ENCODE measurements at places on chromosomes 13 and 19. TPM values are rescaled to one million over a fixed set of nuclear protein-coding genes. Genes with fewer than 3 reads are reported as not detected.

DNA sequence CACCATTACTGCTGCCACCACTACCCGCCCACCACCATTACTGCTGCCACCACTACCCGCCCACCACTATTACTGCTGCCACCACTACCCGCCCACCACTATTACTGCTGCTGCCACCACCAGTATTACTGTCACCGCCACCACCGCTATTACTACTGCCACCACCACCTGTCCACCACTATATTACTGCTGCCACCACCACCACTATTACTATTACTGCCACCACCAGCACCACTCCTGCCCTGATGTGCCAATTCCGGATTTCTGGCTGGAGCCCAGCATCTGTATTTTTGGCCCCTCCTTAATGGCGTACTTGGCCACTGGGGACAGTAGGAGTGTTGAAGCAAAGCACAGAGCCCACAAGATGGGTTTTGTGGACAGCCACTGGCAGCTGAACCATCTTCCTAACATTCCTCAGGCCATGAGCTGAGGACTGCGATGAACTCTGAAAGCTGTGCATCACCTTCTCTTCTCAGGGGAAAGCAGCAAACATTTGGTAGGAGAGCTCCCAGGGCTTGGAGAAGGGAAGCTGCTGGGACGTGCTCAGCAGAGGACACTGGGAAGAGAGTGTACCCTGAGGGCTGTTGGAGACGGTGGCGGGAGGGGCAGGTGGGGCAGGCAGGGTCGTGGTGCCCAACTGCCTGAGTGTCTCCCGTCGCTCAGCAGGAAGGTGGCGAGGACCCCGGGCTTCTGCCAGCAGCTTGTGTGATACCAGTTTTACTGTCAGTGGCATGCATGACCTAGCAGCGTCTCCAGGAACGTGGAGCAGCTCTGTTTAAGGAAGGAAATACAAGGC lies 23.0 kb downstream of the CUL4A start:
- no peaks in the 10 kb centered on the region for H3K4me1 ChIP-seq
- H3K27me3 ChIP-seq: no peaks in the 10 kb centered on the region
- DNase-seq: no peak
- H3K36me3 ChIP-seq: peaks cover 36% of the 10 kb centered on the region
- no peak overlapping the region for H3K4me3 ChIP-seq

DNA sequence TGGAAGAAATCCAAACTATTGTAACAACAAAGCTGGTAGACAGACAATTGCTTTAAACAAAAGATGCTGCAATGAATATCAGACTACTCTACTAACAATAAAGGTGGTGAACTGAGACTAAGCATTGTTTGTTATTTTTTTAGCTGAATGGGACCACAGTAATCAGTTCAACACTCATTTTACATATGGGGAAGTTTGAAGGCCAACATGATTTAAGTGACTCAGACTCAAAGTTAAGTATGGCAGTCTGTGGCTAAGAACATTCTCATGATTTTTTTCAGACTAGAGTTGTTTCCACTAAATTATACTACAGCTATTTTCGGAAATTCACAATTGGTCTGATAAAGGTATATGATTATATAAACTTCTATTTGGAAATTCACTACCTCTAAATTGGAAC lies 10.4 kb downstream of the EXOSC8 start:
- H3K4me3 ChIP-seq: no peak overlapping the region
- no peak for DNase-seq
- no peaks in the 10 kb centered on the region for H3K27me3 ChIP-seq
- no peaks in the 10 kb centered on the region for H3K4me1 ChIP-seq
- peaks cover 45% of the 10 kb centered on the region for H3K36me3 ChIP-seq

DNA sequence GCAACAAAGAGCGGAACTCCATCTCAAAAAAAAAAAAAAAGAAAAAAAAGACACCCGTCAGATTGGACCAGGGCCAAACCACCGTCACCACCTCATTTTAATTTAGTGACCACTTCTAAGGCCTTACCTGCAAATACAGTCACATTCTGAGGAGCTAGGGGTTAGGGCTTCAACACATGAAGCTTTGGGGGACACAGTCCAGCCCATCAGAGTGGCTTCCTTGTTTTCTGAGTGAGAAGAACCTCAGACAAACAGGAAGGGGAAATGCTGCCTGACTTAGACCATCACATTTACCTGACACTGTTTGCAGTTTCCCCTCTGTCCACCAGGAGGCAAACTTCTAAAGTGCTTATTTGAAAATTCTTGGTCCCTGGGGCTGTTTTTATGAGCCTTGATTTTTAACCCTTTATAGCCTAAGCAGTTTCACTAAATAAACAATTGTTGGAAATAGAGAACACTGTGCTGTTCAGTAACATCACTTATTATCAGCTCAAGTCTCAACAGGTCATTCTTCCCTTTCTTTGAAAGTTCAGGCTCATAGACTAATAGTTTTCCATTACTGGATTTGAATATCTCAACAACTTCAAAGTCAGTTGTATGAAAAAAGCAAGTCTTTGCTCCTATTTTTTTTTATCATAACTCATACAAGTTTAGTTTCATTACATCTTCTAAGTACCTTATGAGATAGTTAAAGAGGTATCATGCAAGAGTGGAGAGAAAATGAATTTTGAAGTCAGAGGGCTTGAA lies 74.9 kb upstream of the WASF3 start:
- peak; percentile 57 for DNase-seq
- H3K4me1 ChIP-seq: no peaks in the 10 kb centered on the region
- H3K4me3 ChIP-seq: peak overlapping the region; percentile 24
- no peak overlapping the region for H3K27ac ChIP-seq
- no peaks in the 10 kb centered on the region for H3K36me3 ChIP-seq
- H3K27me3 ChIP-seq: no peaks in the 10 kb centered on the region

GRCh38 chr13:100089465-100090032 lies 656 bp downstream of the PCCA start:
- peak overlapping the region; percentile 81 for H3K27ac ChIP-seq
- H3K27me3 ChIP-seq: no peaks in the 10 kb centered on the region
- peak overlapping the region; percentile 79 for H3K4me3 ChIP-seq
- H3K36me3 ChIP-seq: peaks cover 5% of the 10 kb centered on the region
- peaks cover 17% of the 10 kb centered on the region for H3K4me1 ChIP-seq

The LILRB5 gene
- total RNA-seq: 5.4 TPM

The COL5A3 gene
- total RNA-seq: 0.14 TPM

DNA sequence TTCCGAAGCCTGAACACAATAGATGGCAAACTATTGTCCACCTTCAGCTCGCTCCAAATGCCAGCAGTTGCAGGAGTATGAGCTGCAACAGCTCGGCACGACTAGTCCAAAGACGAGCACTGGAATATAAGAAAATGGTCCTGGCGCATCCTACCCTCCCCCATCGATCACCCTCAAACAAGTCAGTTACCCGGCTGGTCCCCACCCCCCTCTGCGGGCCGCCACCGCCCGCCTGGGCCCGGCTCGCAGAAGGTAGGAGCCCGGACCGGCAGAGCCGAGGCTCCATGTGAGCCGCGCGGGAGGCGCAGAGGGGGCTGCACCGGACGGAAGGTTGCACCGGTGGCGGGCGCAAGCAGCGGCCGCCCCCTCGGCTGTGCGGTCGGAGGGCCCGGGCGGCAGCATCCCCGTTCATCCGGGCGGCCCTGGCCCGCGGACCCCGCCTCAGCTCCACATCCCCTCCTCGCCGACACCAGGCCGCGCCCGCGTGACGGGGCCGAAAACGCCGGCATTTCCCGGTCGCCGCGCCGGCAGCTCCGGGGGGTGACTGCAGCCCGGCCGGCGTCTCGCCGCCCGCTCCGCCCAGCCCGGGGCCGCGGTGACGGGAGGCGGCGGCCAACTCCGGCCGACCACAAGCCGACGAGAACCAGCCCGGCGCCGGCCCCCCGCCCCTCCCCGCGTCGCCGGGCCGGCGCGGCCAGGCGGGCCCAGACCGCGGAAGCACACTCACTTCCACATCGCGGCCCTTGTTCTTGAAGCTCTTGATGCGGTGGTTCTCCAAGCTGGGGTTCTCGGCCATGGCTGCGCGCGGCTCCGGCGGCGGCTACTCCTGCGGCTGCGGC lies 552 bp downstream of the KPNA3 start:
- H3K27me3 ChIP-seq: no peaks in the 10 kb centered on the region
- H3K36me3 ChIP-seq: no peaks in the 10 kb centered on the region
- H3K4me3 ChIP-seq: peak overlapping the region; percentile 99
- DNase-seq: peak; percentile 68

DNA sequence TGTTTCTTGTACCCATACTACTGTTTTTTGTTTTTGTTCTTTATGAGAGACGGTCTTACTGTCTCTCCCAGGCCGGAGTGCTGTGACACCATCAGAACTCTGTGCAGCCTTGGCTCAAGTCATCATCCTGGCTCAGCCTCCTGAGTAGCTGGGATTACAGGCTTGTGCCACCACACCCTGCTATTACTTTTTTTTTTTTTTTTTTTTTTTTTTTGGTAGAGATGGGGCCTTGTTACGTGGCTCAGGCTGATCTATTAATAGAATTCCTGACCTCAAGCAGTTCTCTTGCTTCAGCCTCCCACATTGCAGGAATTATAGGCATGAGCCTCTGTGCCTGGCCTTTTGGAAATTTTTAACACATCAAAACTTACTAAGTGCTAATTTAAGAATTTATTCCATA lies 2.9 kb upstream of the ZNF304 start:
- peaks cover 3% of the 10 kb centered on the region for H3K4me1 ChIP-seq
- no peak overlapping the region for H3K27ac ChIP-seq
- no peak overlapping the region for H3K4me3 ChIP-seq
- H3K36me3 ChIP-seq: peaks cover 2% of the 10 kb centered on the region

DNA sequence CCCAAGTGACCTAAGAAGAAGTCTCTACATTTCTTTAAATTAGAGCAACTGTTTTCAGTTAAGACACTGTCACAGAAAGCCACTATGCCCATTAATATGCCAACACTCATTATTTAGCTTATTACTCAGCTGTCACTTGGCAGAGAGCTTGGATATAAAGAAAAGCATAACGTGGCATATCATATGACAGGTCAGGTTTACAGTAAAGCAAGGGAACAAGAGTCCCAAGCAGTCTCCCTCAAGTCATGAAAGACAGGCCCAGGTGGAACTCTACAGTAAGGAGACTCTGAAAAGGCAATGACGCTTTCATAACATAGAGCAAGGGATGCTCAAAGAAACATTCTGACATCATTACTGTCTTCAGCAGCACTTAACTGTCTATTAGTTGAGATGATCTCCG lies 6.3 kb downstream of the LHFPL6 start:
- no peak overlapping the region for H3K4me3 ChIP-seq
- H3K36me3 ChIP-seq: no peaks in the 10 kb centered on the region
- H3K27ac ChIP-seq: no peak overlapping the region
- DNase-seq: no peak
